Stimulated activated CD4-positive, alpha-beta T cell treated with anti-CD3 and anti-CD28 coated beads, Interleukin-1b, Interleukin-23, amount 100 ng/mL, for 1 hour (primary cell): ENCODE measurements at places on chromosomes 2 and 18.

DNA sequence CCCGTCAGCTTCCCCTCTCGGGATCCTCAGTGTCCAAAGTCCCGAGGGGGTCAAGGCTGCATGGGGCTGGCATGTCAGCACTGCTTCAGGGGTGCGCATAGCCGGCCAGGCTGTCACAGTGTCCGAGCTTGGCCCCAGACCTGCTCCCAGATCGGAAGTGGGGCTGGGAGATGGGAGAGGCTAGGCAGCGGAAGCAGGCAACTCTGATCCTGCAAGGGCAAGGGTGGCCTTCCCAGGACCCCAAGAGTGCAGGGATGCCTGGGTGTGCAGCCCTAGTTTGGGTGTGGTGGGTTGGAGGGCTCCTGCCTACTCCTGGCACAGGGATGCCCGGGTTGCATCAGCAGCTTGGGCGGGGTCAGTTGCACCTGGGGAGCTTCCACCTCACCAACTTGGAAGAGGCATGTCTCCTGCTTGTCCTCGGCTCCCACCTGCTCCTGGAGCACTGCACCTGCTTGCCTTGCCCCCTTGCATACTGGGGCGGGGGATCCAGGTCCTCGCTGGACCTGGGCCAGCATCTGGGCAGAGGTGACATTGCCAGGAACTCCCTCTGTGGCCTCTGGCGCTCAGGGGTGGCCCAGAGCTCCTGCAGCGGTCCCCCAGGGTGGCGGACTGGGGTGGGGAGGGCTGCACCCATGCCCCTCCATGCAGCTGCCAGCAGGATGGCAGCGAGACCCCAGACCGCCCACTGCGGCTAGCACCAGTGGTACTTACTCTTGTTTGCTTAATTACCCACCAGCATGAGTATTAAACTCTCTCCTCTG lies 41.3 kb downstream of the CBLN2 start:
- DNase-seq: no peak

GRCh38 chr2:182381225-182381624 lies 45.6 kb downstream of the PDE1A start:
- DNase-seq: no peak

DNA sequence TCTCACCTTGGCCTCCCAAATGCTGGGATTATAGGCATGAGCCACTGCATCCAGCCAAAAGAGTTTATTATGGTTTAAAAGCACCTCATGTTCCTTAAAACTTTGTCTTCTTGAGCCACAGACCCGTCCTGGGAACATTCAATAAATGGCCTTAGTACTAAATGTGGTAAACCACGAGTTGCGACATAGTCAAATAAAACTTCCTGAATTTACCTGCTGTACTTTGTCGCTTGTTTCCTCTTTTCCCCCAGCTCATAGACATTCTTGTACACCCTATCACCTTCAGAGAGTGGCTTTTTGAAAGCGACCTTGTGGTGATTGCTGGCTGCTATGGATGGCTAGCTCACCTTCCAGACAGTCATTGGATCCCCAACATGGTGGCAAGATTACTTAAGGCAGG lies 310.4 kb downstream of the LRRTM1 start:
- DNase-seq: no peak

- DNase-seq: no peak
These were observed 23.0 kb downstream of the CD302 start for GRCh38 chr2:159775021-159775420.

- DNase-seq: no peak
These were observed 3.7 kb upstream of the EMX1 start for GRCh38 chr2:72913486-72914205.
